ENCODE measurements at places on chromosomes 3 and 15. TPM values are rescaled to one million over a fixed set of nuclear protein-coding genes. Genes with fewer than 3 reads are reported as not detected.

MUC4 gene
- total RNA-seq: 0.03 TPM

UBL7 gene
- 68.5 TPM for total RNA-seq

DNA sequence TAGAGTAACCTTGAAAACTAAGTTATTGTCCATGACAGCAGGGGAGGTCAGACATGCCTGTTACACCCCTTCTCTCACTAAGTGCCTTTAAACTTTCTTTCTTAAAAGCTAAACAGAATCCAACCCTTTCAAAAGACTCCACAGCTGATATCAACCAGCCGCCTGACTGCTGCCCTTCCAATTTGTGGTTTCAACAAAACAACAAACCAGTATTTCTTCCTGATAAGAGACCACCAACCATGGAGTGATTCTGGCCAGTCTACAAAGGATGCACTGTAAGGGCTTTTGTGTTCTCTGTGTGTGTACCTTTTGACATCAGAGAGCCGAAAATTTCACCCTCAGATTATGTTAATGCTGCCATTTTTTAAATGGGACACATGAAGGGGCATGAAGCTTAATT, 1204.2 kb downstream of the ROBO2 start:
- no peaks in the 10 kb centered on the region for H3K36me3 ChIP-seq
- no peak overlapping the region for H3K27ac ChIP-seq
- H3K27me3 ChIP-seq: no peaks in the 10 kb centered on the region
- no peak for DNase-seq

DNA sequence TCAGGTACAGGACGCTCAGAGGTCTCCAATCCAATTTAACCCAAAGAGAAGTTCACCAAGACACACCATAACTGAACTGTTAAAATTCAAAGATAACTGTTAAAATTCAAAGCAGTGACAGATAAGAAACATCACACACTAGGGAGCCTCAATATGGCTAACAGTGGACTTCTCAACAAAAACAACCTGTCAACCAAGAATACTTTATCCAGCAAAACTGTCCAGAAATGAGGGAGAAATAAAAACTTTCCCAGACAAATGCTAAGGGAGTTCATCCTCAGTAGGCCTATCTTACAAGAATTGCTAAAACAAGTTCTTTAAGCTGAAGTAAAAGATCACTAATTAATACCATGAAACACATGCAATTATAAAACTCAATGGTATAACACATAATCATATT, 36.3 kb upstream of the MYLK start:
- no peak for DNase-seq
- no peaks in the 10 kb centered on the region for H3K36me3 ChIP-seq
- no peaks in the 10 kb centered on the region for H3K4me1 ChIP-seq
- H3K4me3 ChIP-seq: no peak overlapping the region
- H3K27me3 ChIP-seq: no peaks in the 10 kb centered on the region
- no peak overlapping the region for H3K27ac ChIP-seq

PDE12 gene
- 22.8 TPM for total RNA-seq

DNA sequence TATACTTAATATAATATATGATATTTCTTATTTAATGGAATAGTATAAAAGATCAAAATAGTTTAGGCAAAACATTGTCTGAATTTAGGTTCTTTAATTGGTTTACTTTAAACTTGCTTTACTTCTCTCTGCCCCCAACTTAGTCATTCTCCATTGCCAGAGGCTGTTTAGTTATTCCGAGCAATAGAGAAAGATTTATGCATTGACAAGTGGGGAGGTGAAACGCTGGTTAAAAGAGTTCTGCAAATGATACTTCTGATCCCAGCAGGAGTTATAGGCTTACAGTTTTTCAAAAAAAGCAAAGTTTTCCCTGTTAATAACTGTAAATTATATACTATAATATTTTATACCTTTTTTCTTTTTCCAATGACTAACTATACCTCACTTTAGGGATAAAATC, 145.4 kb downstream of the EPHA3 start:
- no peak overlapping the region for H3K27ac ChIP-seq
- no peaks in the 10 kb centered on the region for H3K27me3 ChIP-seq
- DNase-seq: no peak
- no peaks in the 10 kb centered on the region for H3K4me1 ChIP-seq
- no peak overlapping the region for H3K4me3 ChIP-seq

DNA sequence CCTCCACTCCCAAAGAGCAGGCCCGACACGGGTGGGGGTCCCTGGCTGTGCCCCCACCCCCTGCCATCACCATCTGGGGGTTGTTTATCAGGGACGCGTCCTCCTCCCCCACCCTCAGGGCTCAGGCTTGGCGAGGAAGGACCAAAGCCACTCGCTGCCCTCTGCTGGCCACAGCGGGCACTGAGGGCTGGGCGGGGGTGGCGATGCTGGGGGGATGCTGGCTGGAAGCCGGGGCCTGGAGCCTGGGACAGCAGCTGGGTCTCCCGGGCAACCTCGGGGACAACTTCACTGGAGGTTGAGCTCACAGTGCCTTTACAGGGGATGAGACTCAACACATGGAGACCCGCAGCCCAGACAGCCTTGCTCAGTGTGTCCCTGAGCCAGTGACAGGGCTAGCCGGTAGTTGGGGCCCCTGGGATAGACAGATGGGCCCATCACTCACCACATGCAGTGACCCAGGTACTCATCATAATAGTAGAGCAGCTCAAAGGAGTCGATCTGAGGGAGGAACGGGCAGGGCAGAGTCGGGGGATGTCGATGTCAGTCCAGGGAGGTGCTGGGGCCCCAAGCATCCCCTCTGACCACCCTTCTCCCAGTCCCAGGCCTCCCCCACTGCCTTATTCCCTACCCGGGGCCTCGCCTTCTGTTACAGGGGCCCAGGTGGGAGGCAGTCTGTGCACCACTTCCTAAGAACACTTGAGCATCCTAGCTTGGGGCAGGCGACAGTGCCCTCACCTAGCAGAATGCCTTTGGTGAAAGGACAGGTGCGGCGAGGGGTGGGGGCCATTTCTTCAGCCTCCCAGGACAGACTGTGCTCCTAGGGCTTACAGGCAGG, 5.9 kb upstream of the CALML4 start:
- H3K4me1 ChIP-seq: peaks cover 2% of the 10 kb centered on the region
- H3K4me3 ChIP-seq: no peak overlapping the region
- H3K27ac ChIP-seq: no peak overlapping the region
- H3K27me3 ChIP-seq: no peaks in the 10 kb centered on the region
- no peak for DNase-seq

GRCh38 chr15:83322061-83322460, 37.6 kb upstream of the BNC1 start:
- H3K4me3 ChIP-seq: no peak overlapping the region
- no peaks in the 10 kb centered on the region for H3K36me3 ChIP-seq
- no peaks in the 10 kb centered on the region for H3K4me1 ChIP-seq

DNA sequence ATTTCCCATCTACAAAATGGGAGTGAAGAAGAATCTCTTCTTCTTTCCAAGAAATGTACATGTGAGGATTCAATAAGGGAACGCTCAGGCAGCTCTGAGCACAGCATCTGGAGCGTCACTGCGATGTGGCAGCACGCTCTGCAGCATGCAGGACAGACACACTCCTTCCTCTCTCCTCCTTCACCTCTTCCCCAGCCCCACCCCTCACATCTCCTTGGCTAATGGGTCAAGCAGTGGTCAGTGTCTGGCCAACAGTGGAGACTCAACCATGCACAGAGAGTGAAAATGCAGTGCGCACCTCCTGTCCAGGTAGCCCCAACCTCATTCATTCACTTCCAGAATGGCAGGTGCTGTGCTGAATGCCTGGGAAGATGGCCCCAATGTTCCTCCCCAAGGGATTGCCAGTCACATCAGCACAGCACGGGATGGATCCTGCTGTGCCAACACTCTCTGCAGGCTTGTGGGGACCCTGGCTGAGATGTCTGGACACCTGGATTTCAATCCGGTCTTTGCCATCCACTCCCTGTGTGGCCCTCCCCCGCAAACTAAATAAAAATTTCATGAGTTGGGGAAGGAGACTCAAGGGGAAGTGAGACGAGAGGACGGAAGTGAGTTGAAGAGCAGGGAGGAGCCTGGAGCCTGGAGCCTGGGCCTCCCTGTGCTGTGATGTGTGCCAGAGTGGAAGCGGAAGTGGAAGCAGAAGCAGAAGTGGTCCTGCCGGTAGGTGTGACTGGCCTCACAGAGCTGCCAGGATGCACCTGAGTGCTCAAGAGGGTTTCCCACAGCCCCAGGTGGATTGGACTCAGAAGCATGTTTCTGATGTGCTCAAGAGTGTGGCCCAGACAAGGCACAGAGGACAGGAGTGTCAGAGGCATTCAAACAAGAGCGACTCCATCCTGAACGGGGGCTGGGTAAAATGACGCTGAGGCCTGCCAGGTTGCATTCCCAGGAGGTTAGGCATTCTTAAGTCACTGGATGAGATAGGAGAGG, 163.9 kb downstream of the SMAD6 start:
- no peaks in the 10 kb centered on the region for H3K36me3 ChIP-seq
- DNase-seq: no peak
- no peaks in the 10 kb centered on the region for H3K27me3 ChIP-seq
- no peak overlapping the region for H3K4me3 ChIP-seq
- H3K27ac ChIP-seq: peak overlapping the region; percentile 90

- no peaks in the 10 kb centered on the region for H3K4me1 ChIP-seq
- no peak for DNase-seq
- H3K27me3 ChIP-seq: no peaks in the 10 kb centered on the region
Observed at GRCh38 chr3:195139091-195139875, 131.7 kb downstream of the XXYLT1 start.

- H3K36me3 ChIP-seq: peaks cover 1% of the 10 kb centered on the region
- no peak overlapping the region for H3K27ac ChIP-seq
- no peak for DNase-seq
- no peak overlapping the region for H3K4me3 ChIP-seq
- no peaks in the 10 kb centered on the region for H3K27me3 ChIP-seq
- H3K4me1 ChIP-seq: peaks cover 18% of the 10 kb centered on the region
Observed at GRCh38 chr3:112555535-112556170, 6.1 kb downstream of the ATG3 start.

GRCh38 chr15:29346998-29347397, 77.4 kb upstream of the NSMCE3 start:
- H3K4me1 ChIP-seq: no peaks in the 10 kb centered on the region
- H3K27ac ChIP-seq: no peak overlapping the region
- no peaks in the 10 kb centered on the region for H3K36me3 ChIP-seq
- no peak for DNase-seq
- no peaks in the 10 kb centered on the region for H3K27me3 ChIP-seq

- H3K4me3 ChIP-seq: no peak overlapping the region
- H3K36me3 ChIP-seq: no peaks in the 10 kb centered on the region
- no peaks in the 10 kb centered on the region for H3K4me1 ChIP-seq
- DNase-seq: no peak
Observed at GRCh38 chr3:118765636-118766305, 268.9 kb downstream of the IGSF11 start.

- H3K36me3 ChIP-seq: no peaks in the 10 kb centered on the region
- H3K27ac ChIP-seq: peak overlapping the region; percentile 85
- no peak for DNase-seq
Observed at GRCh38 chr3:129608087-129608935, 1.8 kb upstream of the PLXND1 start.

- H3K4me3 ChIP-seq: no peak overlapping the region
- H3K36me3 ChIP-seq: no peaks in the 10 kb centered on the region
- no peaks in the 10 kb centered on the region for H3K4me1 ChIP-seq
- no peak for DNase-seq
- no peaks in the 10 kb centered on the region for H3K27me3 ChIP-seq
Observed at GRCh38 chr3:134294302-134295280, 43.9 kb upstream of the RYK start.

TGM4 gene
- total RNA-seq: 0.46 TPM

- no peak overlapping the region for H3K27ac ChIP-seq
Observed at GRCh38 chr3:72745146-72745999, 102.9 kb downstream of the SHQ1 start.

DNA sequence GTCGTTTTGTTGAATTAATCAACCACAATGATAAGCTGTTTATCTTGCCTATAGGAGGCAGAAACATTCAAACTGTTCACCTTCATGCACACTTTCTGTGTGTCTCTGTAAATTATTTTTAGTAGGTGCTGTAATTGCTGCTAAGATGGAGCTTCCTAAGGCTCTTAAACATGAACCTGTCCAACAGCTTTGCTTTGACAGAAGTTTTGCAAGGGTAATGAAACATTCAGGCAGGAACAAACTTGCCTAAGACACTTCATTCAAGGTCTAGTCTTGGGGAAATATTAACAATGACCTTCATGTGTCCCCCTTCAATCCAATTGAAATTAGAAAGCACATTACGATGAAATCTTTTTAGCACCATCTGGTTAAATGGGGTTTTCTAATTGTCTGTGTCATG, 156.1 kb downstream of the DIPK2A start:
- H3K4me3 ChIP-seq: no peak overlapping the region
- H3K4me1 ChIP-seq: no peaks in the 10 kb centered on the region
- H3K27me3 ChIP-seq: no peaks in the 10 kb centered on the region
- DNase-seq: no peak

DISP2 gene
- 10.0 TPM for total RNA-seq

GRCh38 chr3:37481982-37482381, 307.6 kb upstream of the LRRFIP2 start:
- H3K27me3 ChIP-seq: no peaks in the 10 kb centered on the region
- H3K4me1 ChIP-seq: no peaks in the 10 kb centered on the region
- no peak for DNase-seq
- H3K4me3 ChIP-seq: no peak overlapping the region
- H3K36me3 ChIP-seq: no peaks in the 10 kb centered on the region

GRCh38 chr3:57530071-57530608, 14.0 kb downstream of the DNAH12 start:
- no peaks in the 10 kb centered on the region for H3K4me1 ChIP-seq
- H3K4me3 ChIP-seq: no peak overlapping the region
- no peak for DNase-seq
- H3K36me3 ChIP-seq: no peaks in the 10 kb centered on the region
- no peak overlapping the region for H3K27ac ChIP-seq

DNA sequence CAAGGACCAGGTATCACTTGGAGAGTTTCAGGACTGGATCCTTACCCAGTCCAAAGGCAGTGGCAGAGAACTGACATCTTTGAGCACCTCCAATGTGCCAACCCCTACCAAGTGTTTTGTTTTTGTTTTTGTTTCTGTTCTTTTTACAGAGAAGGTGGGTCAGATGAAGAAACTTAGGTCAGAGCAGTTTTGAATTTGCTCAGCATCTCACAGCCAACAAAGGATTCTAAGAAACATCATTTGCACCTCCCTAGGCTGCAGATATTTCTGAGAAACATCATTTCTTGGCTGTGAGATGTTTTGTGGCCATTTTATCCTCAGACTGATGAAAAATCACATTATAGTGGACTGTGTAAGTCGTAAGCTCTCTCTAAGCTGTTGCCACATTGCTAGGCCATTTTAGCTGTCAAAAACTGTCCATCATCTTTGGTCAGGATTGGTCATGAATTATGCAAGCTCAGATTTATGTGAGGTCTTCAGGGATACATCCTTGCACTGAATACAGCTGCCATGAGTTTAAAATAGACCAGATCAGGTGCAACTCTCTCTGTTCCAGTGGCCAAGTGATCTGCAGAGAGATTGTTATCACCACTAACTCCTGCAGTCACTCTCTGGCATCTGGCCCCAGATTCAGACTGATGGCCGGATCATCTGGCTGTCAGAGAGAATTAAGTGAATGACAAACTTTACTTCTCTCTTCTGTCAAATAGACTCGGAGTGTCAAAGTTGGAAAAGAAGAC, 341.5 kb downstream of the EPHB1 start:
- H3K4me1 ChIP-seq: no peaks in the 10 kb centered on the region
- no peak overlapping the region for H3K27ac ChIP-seq
- no peak overlapping the region for H3K4me3 ChIP-seq
- no peak for DNase-seq
- H3K27me3 ChIP-seq: peaks cover 5% of the 10 kb centered on the region
- H3K36me3 ChIP-seq: no peaks in the 10 kb centered on the region

EHHADH gene
- total RNA-seq: 7.8 TPM
